Astrocyte of the spinal cord (primary cell): ENCODE measurements at places on chromosomes 5 and 9.

GRCh38 chr5:56734091-56734694 is 81.2 kb upstream of the MAP3K1 start:
- no peak for DNase-seq

DNA sequence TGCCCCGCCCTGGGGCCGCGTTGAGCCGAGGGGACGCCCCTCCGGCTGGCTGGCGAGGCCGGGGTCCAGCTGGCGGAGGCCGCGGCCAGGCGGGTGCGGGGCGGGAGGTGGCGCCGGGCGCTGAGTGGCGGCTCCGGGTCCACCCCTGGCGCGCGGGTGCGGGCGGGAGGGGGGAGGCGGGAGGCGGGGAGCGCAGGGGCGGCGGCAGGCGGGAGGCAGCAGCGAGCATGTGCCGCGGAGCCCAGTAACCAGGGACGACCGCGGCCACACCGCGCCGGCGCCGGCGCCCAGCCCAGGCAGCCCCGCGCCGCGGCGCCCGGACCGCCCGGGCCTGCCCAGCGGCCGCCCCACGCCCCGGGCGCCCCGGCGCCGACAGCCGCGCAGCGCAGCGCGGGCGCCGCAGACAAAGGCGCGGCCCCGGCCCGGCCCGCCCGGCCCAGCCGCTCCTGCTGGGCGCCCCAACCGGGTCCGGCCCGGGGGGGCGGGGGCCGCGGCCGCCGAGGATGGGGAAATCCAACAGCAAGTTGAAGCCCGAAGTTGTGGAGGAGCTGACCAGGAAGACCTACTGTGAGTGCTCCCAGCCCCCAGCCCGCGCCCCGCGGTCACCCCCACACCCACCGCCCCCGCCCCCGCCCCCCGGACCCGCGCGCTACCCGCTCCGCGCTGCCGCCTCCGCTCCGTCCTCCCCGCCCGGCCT is at the start of gene NCS1:
TSS of gene NCS1 (plus strand) at position 244 of the 697 bp plus-strand sequence. CDS start at position 504, 260 bp downstream.
- DNase-seq: peak; percentile 54

GRCh38 chr9:97567182-97567893 is 65.8 kb downstream of the TSTD2 start:
- no peak for DNase-seq

GRCh38 chr5:76607353-76607871 is 15.8 kb downstream of the F2RL2 start:
- peak; percentile 76 for DNase-seq

DNA sequence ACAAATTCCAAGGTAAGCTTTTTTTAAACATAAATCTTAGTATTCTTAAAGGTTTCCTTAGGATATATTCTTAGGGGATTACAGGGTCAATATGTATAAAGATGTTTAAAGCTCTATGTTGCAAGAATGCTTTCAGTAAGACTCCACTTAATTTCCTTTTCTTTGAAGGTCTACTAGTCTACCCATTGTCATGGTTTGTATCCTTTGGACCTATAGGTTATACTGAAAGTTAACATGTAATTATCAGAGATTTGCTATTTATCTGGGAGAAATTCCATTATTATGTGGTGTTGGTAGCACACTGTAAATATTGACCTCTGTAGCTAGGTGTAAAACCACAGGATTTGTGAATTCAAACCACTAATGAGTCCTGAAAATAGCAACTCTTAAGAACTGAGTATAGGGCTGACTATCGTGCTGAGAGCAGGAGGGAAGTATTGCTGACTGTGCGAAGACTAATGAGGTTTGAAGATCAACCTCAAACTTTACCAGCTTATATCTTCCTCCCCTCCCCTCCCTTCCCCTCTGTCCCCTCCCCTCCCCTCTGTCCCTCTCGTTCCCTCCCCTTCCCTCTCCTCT is 85.6 kb downstream of the GADD45G start:
- DNase-seq: no peak

DNA sequence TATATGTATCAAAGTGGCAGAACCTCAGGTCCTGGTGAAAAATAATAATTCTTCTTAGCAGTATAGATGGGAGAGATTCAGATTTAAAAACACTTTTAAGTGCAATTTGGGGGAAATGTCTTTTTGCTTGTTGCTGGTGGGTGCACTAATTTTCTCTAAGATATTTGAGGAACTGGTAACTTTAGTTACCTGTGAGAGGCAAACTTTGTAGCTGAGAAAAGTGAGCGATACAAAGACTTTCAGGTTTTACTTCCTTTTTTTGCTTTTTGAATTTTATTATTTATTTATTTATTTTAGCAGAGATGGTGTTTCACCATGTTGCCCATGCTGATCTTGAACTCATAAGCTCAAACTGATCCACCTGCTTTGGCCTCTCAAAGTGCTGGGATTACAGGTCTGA is 303.1 kb upstream of the PTGER4 start:
- no peak for DNase-seq

- DNase-seq: no peak
Observed at GRCh38 chr5:147752033-147752432, 30.5 kb downstream of the JAKMIP2 start.

DNA sequence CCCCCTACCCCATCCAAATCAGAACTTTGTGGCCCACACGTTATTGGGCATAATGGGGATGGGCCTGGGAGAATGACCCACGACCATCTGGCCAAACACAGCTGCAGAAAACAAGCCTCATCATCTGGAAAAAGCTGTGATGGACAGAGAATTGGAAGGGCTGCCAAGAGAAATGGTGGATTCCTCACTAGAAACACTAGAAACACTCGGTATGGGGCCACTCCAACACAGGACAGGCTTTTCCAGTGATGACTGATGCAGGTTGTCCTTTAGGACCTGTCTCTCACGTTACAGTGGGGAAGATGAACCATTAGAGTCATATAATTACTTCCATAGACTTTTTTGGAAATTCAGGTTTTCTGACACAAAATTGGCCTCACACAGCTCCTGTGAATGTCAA is 172.4 kb upstream of the TARS1 start:
- DNase-seq: no peak

GRCh38 chr9:9749591-9749990 is 863.2 kb downstream of the PTPRD start:
- no peak for DNase-seq

DNA sequence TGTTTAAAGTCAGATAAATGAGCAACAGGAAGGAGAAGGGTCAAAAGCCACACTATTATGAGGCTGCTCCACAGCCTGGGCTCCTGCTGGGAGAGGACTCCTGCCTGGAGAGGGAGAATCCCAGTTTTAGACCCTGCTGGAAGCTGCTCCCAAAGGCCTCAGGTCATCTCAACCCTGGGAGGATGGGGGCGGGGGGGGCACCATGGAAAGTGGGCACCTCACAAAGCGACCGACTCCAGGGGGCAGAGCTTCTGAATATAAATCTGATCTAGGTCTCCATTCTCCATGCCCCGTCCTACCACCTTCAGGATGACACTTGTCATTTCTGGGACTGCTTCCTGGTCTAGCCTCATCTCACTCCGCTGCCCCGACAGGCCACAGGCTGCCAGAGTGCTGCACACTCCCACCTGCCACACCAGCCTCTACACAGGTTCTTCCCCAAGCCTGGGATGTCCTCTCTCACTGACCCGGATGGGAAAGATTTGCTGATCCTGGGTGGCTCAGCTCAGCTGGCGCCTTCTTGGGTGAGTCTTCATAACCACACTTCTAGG is 183.4 kb downstream of the GAPVD1 start:
- DNase-seq: no peak

- no peak for DNase-seq
Observed at GRCh38 chr5:145989428-145989827, 53.0 kb downstream of the SH3RF2 start.

GRCh38 chr5:158413122-158413680 is 554.3 kb upstream of the CLINT1 start:
- DNase-seq: no peak

- no peak for DNase-seq
Observed at GRCh38 chr5:31711935-31712592, 73.1 kb downstream of the PDZD2 start.

DNA sequence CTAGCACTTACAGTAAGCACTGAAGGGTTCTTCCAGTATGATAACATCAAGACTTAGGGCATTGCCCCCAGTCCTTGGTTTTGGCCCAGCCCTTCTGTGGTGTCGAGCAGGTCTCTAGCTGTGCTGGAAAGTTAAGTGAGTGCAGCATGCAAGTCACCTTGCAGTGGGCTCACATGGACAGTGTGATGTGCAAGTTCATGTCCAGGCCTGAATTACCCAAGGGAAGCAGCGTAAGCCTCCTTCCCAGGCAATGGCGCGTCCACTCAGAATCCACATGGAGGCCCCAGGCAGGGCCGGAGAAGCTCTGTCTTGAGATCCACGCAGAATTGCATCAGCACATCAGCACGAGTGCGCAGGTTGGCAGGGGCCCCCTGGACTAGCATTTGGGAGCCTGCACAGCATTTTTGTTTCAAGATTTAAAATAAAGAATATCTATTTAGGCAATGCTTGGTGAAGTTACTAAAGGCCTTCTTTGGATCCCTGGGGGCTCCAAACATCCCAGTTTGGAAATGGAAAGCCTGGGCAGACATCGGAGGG is 108.4 kb upstream of the ALDH1B1 start:
- no peak for DNase-seq

- no peak for DNase-seq
Observed at GRCh38 chr9:107024193-107024592, 161.2 kb downstream of the ZNF462 start.

- DNase-seq: no peak
Observed at GRCh38 chr9:115114084-115114483, 3.9 kb downstream of the TNC start.

- peak; percentile 61 for DNase-seq
Observed at GRCh38 chr5:120396186-120396585, 67.9 kb upstream of the PRR16 start.

DNA sequence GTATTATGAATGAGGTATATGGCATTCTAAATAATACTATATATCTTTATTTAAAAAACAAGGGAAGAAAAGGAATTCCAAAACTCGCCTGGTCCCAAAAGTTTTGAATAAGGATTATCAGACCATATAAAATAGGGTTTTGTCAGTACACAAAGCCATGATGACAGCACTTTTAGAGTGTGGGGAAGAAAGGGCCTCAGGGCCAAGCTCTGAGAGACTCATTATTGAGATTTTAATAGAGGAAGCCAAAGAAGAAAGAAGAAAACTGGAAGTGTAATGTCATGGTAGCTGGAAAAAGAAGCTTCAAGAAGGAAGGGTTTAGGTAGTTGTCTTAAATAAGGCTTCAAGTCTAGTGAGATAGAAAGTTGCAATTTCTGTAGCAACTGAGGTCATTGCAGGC is 53.0 kb downstream of the FCHO2 start:
- no peak for DNase-seq

DNA sequence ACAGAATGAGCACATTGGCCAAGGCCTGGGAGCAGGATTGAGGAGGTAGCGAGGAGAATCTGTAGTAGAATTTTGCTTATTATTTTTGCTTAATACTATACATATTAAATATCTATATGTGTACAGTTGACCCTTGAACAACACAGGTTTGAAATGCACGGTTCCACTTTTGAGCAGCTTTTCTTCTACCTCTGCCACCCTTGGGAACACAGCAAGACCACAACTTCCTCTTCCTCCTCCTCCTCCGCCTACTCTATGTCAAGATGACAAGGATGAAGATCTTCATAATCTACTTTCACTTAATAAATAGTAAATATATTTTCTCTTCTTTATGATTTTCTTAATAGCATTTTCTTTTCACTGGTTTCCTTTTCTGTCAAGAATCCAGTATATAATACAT is 541.4 kb downstream of the KCTD16 start:
- DNase-seq: no peak

GRCh38 chr9:104774831-104775573 is 11.1 kb downstream of the NIPSNAP3B start:
- no peak for DNase-seq

DNA sequence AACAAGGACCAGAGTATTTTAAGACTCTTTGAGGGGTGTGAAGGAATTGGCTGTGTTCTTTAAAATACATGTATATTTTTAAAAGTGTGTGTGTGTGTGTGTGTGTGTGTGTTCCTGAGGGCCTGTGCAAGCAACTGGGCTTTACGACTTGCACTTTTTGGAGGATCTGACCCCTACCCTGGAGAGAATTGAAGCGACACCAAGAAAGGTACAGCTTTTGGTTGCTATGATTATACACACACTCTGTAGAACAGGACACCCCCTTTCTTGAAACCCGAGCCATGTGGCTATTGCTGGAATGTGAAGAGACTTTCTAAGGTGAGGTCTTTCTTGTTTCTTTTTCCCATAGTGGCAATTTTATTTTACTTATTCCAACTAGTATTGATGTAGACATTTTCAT is 988 bp downstream of the SHISAL2B start:
- DNase-seq: no peak

- peak; percentile 33 for DNase-seq
Observed at GRCh38 chr5:141747152-141748141, 65.4 kb upstream of the ARAP3 start.

DNA sequence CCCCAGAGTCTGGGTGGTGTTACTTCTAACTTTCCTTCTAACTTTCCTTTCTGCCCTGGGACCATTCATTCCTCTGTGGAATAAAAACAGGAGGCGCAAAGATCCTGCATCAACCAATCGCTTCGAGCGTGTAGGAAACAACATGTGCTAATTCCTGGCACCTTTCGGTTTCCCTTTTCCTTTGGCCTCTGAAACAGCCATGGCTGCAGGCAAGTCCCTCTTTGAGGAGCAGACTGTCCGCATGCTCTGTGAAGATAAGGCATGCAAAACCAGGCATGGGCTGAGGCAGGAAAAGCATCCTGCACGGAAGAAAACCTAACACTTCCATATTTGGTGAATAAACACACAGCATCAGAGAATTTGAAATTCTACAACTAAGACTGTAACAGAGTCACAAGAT is 128.3 kb downstream of the HSD17B3 start:
- DNase-seq: no peak

DNA sequence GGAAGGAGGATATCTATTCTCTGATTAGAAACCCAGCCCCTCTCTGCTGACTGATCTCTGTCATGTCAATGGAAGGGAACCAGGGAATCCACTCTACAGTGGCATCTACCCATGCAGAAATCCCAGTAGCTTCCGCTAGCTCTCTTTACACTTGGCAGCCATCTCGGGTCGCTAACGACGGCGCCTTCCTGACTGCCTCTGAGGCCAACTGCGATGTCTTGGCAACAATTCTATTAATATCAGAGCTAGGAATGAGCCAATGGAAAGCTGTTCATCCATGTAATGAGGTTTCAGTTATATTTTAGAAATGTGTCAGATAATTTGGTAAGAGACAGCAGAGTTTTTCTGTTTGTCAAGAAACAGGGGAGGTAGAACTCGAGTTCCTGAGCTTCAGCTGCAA is 67.6 kb upstream of the ATP10B start:
- DNase-seq: no peak

DNA sequence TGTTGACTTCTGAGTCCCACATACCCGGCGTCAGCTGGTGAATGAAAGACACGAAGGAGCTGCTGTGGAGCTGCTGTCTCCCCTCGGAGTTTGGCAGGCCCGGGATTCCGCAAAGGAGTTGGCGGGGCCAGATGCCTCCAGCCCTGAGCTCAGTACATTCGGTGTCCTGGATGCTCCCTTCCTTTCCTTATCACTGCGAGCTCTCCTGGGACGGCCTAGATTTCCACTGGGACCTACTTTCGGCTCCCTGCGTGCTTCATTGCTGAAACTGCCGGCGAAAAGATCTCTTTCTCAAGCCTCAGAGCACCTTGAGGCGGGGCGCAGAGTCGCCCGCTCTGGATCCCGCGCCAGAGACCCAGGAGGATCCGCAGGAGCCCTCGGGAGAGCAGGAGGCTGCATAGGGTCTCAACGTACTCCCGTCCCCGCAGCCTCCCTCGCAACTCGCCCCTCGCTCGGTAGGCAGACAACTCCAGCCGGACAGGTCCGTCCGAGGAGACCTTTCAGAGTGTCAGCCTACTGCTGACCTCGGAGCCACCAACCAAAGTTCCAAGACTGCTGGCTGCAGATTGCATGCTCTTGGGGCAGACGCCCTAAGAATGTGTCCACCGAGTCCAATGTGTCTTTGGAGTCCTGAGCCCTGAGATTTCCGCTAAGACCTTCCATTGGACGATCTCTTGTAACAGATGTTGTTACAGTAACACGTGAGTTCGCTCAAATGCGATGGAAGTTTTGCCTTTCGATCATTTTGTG is 6.1 kb downstream of the ANXA2R start:
- peak; percentile 56 for DNase-seq
